ENCODE measurements at places on chromosomes 5 and 9.

DNA sequence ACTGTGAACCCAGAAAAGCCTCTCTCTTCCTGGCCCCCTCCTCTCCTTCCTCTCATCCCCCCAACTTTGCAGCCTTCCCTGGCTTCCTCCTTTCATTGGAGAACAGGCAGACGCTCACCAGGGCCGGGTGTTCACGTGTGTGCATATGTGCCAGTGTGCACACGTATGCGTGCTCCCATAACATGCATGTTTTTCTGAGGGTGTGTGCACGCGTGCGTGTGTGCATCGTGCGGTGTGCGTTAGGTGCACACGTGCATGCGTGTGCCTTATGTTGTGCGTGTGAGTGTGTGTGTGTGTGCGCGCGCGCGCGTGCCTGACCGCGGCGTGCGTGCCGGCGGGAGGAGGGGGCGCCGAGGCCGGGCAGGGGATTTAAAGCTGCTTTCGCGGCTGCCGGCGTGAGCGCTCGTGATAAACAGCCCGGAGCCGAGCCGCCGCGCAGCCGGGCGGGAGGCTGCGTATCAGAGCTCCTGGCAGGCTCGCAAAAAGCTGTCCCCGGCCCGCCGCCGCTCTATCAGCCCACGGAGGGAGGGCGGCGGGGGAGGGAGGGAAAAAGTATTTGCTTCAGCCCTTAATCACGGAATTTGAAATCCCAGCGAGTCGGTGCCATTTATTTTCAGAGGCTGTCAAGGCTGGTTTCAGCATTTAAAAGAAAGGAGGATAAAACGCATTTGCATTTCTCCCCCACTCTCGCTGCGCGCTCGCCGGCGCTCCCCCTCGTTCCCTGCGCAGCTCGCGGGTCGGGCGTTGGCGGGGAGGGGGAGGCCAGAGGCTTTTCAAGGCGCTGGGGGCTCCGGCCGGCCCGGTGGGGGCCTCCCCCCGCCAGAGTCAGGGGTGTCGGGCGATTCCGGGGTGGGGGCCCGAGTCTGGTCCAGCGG is 183.9 kb downstream of the C9orf50 start:
- DNase-seq: peak; percentile 74

DNA sequence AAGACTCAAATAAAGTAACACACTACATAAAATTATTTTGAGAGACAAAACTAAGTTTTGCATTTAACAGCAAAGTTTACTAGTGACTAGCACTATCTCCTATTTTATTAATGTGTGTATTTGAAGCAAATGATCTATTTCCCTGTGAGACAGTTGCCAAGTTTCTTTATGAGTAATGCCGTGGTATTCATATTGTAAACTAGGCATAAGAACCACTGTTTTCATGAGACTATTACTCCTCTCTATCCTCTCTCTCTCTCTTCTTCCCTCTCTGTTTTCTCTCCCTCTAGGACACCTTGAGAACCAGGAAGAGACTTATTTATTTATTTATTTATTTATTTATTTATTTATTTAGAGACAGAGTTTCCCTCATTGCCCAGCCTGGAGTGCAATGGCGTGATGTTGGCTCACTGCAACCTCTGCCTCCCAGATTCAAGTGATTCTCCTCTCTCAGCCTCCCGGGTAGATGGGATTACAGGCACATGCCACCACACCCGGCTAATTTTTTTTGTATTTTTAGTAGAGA is 61.1 kb downstream of the MLANA start:
- peak; percentile 33 for DNase-seq

DNA sequence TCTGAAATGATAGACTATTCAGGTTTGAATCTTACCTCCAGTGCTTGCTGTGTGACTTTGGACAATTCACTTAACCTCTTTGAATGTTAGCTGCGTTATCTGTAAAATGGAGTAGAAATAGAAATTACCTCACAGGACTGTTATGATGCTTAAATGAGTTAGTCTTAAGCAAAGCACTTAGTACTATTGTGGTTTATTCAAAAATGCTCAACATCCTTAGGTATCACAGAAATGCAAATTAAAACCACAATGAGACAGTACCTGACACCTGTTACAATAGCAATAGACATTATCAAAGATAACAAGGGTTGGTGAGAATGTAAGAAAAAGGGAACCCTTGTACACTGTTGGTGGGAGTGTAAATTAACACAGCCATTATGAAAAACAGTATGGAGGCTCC is 77.6 kb upstream of the FREM1 start:
- DNase-seq: no peak

GRCh38 chr5:59390074-59390659 is 503.4 kb downstream of the PDE4D start:
- peak; percentile 61 for DNase-seq

- DNase-seq: peak; percentile 79
Measured at GRCh38 chr5:15929611-15930263, 249.9 kb downstream of the MARCHF11 start.

DNA sequence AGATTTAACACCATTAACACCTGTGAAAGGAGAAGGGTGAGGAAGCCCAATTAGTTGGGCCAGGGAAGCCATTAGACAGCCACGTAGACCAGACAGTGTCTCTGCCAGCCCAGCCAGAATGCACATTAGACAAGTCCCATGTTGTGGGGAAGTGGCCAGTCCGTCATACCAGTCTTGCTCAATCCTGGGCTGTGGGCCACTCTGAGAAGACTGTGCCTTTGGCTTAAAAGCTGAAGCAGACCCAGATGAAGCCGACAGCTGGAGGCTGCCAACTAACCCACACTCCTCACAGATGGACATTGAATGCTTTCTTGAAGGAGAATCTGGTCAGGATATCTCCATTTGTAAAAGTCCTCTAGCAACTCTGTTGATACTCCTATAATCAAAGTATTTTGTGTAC is 128.5 kb downstream of the CHSY3 start:
- no peak for DNase-seq

DNA sequence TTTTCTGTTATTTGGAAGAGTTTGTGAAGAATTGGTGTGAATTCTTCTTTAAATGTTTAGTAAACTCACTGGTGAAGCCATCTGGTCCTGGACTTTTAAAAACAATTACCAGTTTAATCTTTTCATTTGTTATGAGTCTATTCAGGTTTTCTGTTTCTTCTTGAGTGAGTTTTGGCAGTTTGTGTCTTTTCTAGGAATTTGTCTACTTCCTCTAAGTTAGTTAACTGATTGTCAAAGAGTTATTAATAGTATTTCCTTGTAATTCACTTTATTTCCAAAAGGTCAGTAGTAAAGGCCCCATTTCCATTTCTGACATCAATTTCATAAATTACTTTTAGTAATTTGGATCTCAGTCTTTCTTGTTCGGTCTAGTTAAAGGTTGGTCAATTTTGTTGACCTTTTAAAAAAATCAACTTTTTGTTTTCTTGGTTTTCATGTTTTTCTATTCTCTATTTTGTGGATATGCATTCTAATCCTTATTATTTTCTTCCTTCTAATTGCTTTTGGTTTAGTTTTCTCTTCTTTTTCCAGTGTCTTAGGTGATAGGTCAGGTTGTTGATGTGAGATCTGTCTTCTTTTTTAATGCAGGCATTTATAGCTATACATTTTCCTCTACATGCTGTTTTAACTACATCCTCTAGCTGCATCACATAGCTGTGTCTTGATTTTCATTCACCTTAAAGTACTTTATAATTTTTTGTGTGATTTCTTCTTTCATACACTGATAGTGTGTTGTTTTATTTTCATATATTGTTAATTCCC is 7.3 kb upstream of the SMIM3 start:
- no peak for DNase-seq

DNA sequence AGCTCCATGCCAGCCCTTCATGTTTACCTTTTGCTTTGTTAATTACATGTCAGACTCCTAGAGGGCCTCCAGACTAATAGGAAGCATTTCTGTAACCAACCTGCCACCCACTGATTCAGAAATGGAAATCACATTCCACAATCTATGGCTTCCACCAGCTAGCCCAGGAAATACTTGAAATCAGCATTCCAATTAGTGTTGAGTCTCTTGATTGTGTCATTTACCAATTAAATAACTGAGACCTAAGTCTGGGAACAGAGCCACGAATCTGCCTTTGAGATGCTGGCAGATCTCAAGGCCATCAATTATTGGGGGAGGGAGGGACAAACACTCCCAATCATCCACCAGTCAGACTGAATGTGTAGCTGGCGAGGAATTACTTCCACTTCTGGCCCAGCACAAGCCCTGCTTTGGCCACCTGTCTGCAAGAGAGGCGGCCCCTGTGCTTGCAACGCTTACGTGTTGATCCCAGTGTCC is 27.4 kb upstream of the SAP30L start:
- no peak for DNase-seq

DNA sequence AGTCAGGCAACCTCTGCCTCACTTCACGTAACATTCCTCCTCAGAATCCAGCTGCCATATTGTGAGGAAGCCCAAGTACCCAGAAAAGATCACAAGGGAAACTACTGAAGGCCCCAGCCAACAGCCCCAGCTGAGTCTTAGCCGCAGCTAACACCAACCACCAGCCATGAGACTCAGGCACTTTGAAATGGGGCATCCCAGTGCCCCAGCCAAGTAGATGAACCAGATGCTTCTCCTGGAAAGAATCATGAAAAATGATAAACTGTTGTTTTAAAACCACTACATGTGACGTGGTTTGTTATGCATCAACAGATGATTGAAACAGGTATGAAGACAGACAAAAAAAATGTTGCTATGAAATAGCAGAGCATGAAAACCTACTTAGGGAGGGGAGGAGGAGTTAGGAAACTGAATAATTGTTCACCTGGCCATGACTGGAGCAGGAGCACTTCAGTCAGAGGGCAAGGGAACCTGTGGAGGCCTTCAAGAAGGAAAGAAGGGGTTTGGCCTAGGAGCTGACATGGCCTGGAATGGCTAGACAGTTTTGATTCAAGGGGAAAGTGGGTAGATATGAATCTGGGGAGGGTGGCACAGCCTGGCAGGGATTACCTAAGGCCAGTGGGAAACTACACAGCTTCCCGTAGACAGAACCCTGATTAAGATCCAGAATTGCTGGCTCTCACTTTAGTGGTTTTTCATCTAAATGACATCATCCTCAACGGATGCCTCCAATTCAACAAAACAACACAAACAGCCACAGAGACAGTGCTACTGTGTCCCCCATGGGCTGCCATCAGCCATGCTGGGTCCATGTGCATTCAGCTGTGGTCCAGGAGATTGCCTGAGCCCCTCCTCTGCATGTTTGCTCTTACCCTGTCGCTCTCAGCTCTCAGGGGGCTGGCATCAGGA is 211.6 kb downstream of the SYK start:
- no peak for DNase-seq

GRCh38 chr5:151825445-151825844 is 53.7 kb downstream of the G3BP1 start:
- DNase-seq: peak; percentile 81

- no peak for DNase-seq
Measured at GRCh38 chr5:54772684-54773083, 212.7 kb downstream of the ESM1 start.

DNA sequence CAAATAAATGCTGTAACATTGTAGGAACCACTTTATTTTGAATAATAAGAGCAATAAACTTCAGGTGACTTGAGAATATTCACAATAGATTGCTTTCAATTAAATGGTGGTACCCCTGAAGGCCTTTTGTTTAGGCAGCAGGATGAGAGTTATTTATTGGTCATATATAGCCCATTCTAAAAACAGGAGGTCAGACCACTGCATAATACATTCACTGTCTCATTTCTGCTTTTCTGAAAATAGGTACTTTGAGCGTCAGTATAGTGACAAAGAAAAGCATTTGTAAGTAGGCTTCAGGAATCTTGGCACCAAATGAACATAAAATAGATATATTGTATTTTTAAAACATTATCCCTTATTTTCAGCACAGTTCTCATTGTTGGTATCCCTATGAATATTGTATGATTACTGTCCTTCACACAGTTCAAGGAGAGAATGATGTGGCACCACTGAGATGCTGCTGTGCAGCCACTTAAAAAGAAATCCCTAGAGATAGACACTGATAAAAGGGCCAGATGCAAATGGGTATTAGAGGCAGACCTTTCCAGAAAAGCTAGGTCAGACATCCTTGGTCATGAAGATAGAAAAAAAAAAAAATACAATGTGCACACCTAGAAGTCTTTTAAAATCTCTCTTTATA is 381.8 kb upstream of the ST8SIA4 start:
- no peak for DNase-seq

- DNase-seq: peak; percentile 51
Measured at GRCh38 chr5:58156361-58156760, 303.5 kb downstream of the PLK2 start.

Data from fibroblast of pulmonary artery (primary cell).